Aorta (tissue), 5 donors: ENCODE measurements at places on chromosomes 3 and 15. TPM values are rescaled to one million over a fixed set of nuclear protein-coding genes. Genes with fewer than 3 reads are reported as not detected.

DNA sequence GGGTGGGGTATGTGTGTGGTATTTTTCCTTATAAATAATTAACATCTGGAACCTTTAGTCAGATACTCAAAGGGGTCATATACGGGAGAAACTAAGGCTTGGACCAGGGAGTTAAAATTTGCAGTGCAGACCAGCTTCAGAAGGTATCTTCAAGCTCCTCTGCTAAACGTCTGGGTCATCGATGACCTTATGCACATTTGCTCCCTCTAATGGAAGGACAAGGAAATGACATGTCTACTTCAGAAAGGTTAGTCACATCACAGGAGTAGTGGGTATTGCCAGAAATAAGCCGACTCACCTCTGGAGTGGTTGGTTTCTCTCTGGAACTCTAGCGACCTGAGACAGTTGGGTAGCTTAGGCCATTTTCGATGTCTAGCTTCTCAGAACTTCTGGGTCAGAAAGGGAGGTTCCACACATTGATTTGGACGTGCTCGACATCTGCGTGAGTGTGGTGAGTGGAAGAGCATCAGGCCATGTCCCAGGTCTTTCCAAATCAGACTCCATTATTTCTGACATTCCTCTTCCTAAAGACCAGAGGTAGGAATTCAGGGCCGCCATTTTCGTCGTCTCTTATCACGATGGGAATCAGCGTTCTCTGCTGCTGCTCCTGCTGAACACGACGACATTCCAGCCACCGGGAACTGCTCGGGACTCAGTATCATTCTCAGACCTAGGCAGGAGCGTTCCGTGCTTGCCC, 31.8 kb upstream of the RASA2 start:
- no peak overlapping the region for H3K4me3 ChIP-seq
- H3K27ac ChIP-seq = no peak overlapping the region
- no peaks in the 10 kb centered on the region for H3K36me3 ChIP-seq
- no peaks in the 10 kb centered on the region for H3K27me3 ChIP-seq
- no peaks in the 10 kb centered on the region for H3K4me1 ChIP-seq

DNA sequence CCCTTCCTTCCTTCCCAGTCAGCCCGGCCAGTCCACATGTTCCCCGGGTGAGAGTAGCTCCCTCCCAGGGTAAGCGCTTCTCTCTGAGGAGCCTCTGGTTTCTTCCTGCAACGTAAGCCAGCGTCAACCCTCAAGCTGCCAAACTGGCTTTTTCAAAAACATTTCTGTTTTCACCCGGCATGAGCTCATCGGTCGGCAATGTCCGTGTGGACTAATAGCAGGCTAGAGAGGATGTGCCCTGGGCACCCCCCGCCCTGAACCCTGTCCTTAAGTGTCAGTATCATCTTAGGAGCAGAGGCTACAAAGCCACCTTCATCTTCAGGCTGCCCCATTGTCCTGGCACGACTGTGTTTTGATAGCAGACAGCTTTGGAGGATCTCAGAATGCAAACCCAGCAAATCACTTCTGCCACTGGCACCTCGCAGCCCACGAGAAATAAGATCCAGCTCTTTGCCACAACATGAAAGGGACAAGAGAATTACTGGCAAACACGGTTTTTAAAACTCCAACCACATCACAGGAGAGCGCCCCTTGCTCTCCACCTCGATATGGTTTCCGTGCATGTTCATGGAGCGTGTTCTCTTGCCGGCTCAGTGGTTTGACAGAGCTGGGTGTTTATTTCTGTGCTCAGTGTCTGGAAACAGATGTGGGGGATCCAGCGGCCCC, 9.9 kb downstream of the ALDH1A3 start:
- no peak overlapping the region for H3K27ac ChIP-seq
- H3K4me1 ChIP-seq = no peaks in the 10 kb centered on the region

DNA sequence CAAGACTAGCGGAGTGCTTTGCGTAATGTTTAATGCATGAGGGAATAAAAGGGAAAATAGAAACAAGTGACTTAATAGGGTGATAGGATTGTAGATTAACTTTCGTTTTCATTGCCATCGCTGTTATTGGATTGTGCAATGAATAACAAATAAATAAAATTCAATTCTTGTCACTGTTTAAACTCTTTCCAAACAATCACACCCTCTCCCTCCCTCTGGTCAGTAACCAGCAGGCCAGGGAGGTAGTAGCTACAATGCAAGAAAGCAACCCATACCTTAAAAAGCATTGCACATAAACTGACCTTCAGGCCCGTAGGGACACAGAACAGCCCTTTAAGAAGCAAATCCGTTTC, 705 bp upstream of the TFRC start:
- H3K36me3 ChIP-seq = no peaks in the 10 kb centered on the region
- no peaks in the 10 kb centered on the region for H3K4me1 ChIP-seq
- no peak for DNase-seq
- H3K4me3 ChIP-seq = no peak overlapping the region

The CISH gene
- 1.5 TPM for polyA plus RNA-seq

The GAP43 gene
- polyA plus RNA-seq = 40.9 TPM

The CDCP1 gene
- polyA plus RNA-seq = 0.33 TPM

The NME9 gene
- polyA plus RNA-seq = not detected

The ARHGAP31 gene
- polyA plus RNA-seq = 2.4 TPM

The CPN2 gene
- polyA plus RNA-seq = not detected
